ENCODE measurements at places on chromosomes 3 and 15. TPM values are rescaled to one million over a fixed set of nuclear protein-coding genes. Genes with fewer than 3 reads are reported as not detected.

DNA sequence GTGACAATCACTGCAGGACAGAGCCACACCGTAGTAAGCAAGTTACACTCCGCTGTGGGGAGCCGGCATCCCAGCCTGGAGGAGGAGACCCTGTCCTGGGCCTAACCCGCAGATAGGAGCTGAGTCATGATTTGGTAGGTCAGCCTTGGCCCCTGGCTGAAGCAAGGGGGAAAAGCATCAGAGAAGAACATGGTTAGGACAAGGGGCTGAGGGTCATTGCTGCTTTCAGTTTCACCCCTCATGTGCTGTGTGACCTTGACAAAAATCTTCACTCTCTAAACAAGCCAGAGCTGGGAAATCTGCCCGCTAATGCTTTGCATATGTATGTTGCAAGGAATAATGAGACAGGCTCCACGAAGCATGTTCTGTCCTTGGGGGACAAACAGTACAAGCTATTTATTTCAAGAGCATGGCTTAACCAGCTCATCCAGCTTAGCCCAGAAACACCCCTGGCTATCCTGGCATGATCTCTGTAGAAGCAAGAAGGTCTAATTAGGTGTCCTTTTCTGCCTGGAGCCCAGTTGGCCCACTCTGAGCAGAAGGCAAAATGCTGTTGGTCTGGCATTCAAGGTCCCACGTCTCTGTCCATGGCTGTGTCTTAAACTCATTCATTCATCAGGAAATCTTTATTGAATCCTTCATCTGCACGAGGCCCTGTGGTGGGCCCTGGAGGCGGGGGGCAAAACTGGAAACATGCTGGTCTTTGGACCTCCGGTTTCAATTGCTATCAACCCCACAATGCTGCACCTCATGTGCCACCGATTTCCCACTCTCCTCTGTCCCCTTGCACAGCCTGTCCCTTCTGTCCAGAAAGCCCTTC, 221.3 kb upstream of the LYSMD4 start:
- no peak overlapping the region for H3K27ac ChIP-seq
- DNase-seq: no peak
- no peaks in the 10 kb centered on the region for H3K36me3 ChIP-seq
- H3K4me3 ChIP-seq: no peak overlapping the region
- peaks cover 7% of the 10 kb centered on the region for H3K4me1 ChIP-seq
- H3K27me3 ChIP-seq: peaks cover 6% of the 10 kb centered on the region

GRCh38 chr3:24387493-24387892, 107.2 kb downstream of the THRB start:
- DNase-seq: no peak
- no peaks in the 10 kb centered on the region for H3K27me3 ChIP-seq
- no peak overlapping the region for H3K27ac ChIP-seq
- no peaks in the 10 kb centered on the region for H3K4me1 ChIP-seq
- H3K36me3 ChIP-seq: no peaks in the 10 kb centered on the region

The ANKUB1 gene
- not detected for total RNA-seq

DNA sequence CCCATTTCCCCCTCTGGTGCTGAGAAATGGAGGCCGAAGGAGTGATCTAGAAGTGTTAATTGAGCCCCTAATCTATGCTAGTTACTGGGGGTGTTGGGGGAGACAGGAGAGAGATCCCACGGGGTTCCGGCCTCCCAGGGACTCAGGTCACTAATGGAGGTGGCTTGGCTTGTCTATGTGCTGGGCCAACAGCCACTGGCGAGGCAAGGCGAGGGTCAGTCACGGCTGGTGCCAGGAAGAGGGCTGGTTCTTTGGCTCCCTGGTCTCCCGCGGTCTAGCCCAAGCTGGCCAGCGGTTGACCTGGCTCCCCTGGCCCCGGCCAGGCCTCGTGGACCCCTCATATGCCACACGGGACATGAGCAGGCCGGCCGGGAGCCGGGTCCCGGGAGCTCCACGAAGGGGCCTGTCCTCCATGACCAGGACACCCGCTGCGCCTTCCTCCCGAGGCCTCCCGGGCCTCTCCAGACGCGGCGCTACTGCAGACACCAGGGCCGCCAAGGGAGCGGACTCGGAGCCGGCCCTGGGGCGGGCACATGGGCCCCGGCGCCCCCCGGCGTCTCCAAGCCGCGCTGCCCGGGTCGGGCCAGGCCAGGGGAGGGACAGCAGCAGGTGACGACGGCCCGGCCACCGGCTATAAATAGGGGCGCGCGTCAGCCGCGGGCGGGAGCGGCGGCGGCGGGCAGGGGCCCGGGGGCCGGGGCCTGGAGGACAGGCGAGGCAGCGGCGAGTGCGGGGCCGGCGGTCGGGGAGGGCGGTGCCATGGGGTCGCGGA, at the start of gene ALPK3:
Gene ALPK3 (plus strand): TSS at position 663 of the 772 bp plus-strand sequence. CDS start 97 bp downstream, at position 760.
- peaks cover 7% of the 10 kb centered on the region for H3K27me3 ChIP-seq
- no peak within 1 kb of the TSS for H3K27ac ChIP-seq
- peaks cover 4% of the 10 kb centered on the region for H3K4me1 ChIP-seq
- no peak for DNase-seq
- no peaks in the 10 kb centered on the region for H3K36me3 ChIP-seq

- peaks cover 36% of the 10 kb centered on the region for H3K4me1 ChIP-seq
- no peak for DNase-seq
- peak overlapping the region; percentile 96 for H3K27ac ChIP-seq
- peaks cover 30% of the 10 kb centered on the region for H3K36me3 ChIP-seq
- peak overlapping the region; percentile 97 for H3K4me3 ChIP-seq
- H3K27me3 ChIP-seq: peaks cover 15% of the 10 kb centered on the region
Measured at GRCh38 chr15:89243046-89243690, 611 bp upstream of the FANCI start.

DNA sequence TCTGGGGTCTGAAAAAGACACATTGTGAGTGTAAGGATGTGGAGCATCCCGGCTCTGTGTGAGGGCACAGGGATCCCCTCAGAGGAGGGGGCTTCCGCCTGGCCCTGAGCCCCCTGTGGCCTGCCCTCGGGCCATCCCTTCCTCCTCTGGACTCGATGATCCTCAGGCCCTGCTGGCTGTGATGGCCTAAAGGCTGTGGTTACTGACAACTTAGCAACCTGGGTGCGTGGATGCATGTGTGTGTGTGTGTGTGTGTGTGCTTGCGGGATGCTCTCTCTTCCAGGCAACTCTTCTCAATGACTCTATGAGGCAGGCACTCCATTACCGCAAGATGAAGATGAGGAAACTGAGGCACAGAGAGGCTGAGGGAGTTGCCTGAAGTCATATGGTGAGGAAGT, 66.0 kb downstream of the ASB7 start:
- peaks cover 8% of the 10 kb centered on the region for H3K27me3 ChIP-seq
- H3K4me3 ChIP-seq: no peak overlapping the region
- H3K27ac ChIP-seq: no peak overlapping the region
- DNase-seq: no peak
- no peaks in the 10 kb centered on the region for H3K4me1 ChIP-seq
- no peaks in the 10 kb centered on the region for H3K36me3 ChIP-seq

The FANCD2OS gene
- not detected for total RNA-seq

GRCh38 chr15:60703207-60703933, 224.4 kb upstream of the ICE2 start:
- no peaks in the 10 kb centered on the region for H3K27me3 ChIP-seq
- no peak overlapping the region for H3K4me3 ChIP-seq
- no peaks in the 10 kb centered on the region for H3K36me3 ChIP-seq
- no peak for DNase-seq
- peaks cover 24% of the 10 kb centered on the region for H3K4me1 ChIP-seq

- DNase-seq: no peak
- H3K4me3 ChIP-seq: no peak overlapping the region
- peaks cover 33% of the 10 kb centered on the region for H3K36me3 ChIP-seq
- peaks cover 8% of the 10 kb centered on the region for H3K4me1 ChIP-seq
- H3K27me3 ChIP-seq: no peaks in the 10 kb centered on the region
- H3K27ac ChIP-seq: no peak overlapping the region
Measured at GRCh38 chr15:41028853-41029252, 75.6 kb downstream of the CHAC1 start.

DNA sequence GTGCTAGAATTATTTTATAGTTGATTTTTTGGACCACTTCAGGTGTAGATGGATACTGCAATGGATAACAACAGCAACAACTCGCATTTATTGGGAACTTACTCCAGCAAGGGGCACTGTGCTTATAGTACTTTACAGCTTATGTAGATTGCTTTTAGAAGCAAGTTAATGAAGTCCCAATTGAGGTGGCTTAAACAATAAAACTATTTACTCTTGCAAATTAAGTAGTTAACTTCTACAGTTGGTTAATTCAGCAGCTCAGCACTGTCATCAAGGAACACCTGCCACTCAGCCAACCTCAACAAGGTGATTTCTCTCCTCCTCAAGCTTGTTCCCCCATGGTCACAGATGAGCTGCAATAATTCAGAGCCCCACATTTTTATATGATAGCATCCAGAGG, 124.1 kb downstream of the RASA2 start:
- H3K4me3 ChIP-seq: no peak overlapping the region
- H3K27ac ChIP-seq: no peak overlapping the region
- no peak for DNase-seq
- no peaks in the 10 kb centered on the region for H3K4me1 ChIP-seq

The ZNF80 gene
- 0.21 TPM for total RNA-seq

DNA sequence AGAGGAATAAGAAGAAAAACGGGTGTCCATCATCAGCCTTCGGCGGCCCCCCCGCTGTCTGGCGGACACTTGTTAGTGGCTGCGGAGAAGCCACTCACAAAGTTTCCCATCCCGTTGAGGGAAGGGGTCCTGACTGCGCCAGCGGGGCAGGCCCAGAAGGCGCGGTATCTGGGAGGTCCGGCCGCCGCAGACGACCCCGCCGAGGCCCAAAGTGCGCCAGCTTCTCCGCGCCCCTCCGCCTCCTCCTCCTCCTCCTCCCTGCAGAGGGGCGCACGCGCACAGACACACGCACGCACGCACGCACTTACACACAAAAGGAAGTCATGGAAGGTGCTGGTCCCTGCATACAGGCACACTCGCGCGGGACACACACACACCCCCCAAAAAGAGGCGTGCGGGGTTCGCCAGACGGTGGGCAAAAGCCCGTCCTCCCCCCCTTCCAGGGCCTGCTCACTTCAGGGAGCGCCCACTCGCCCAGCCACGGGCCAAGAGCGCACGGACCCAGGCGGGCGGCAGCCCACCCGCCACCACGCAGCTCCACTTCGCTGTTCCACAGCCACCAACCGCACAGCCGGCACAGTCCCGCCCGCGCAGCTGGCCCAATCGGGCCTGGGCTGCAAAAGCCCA, 18.0 kb downstream of the ZNF148 start:
- peak overlapping the region; percentile 84 for H3K4me3 ChIP-seq
- peaks cover 1% of the 10 kb centered on the region for H3K36me3 ChIP-seq
- H3K27me3 ChIP-seq: no peaks in the 10 kb centered on the region
- peaks cover 44% of the 10 kb centered on the region for H3K4me1 ChIP-seq

GRCh38 chr3:115470254-115470653, 153.1 kb upstream of the GAP43 start:
- H3K4me1 ChIP-seq: no peaks in the 10 kb centered on the region
- H3K4me3 ChIP-seq: no peak overlapping the region
- DNase-seq: no peak
- no peaks in the 10 kb centered on the region for H3K27me3 ChIP-seq
- H3K27ac ChIP-seq: no peak overlapping the region

The GOLGA6B gene
- total RNA-seq: not detected

DNA sequence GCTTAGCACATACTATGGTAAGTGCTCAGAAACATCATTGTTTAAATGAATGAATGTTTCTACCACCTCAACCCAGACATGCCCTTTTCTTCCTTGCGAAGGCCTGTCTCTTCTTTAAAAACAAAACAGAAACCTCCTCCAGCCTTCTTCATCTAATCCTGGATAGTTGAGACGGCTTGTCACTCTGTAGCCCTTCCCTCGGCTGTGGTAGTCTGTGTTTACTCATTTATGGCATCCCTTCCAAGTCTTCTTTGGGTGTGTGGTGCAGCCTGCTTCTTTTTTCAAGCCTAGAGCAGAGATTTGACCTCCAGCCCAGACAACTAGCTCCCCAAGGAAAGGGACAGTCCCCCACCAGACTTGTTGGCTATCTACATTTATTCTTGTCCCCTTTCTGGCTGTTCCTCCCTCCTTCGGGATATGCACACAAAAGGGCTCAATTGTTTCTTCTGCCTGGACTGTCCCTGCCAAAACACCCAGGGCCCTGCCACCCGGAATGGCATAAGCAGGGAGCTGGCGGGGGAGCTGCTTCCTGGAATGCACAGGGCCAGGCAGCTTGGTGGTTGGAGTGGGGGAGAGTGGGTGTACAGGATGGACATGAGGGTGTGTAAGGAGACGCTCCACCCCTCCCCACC, 67.8 kb downstream of the ITGA11 start:
- DNase-seq: no peak
- H3K4me1 ChIP-seq: peaks cover 20% of the 10 kb centered on the region
- no peak overlapping the region for H3K27ac ChIP-seq
- no peak overlapping the region for H3K4me3 ChIP-seq

GRCh38 chr3:178272841-178273240, 263.4 kb upstream of the KCNMB2 start:
- DNase-seq: no peak
- no peaks in the 10 kb centered on the region for H3K36me3 ChIP-seq
- no peak overlapping the region for H3K4me3 ChIP-seq
- no peaks in the 10 kb centered on the region for H3K4me1 ChIP-seq

The ZPLD1 gene
- total RNA-seq: not detected

DNA sequence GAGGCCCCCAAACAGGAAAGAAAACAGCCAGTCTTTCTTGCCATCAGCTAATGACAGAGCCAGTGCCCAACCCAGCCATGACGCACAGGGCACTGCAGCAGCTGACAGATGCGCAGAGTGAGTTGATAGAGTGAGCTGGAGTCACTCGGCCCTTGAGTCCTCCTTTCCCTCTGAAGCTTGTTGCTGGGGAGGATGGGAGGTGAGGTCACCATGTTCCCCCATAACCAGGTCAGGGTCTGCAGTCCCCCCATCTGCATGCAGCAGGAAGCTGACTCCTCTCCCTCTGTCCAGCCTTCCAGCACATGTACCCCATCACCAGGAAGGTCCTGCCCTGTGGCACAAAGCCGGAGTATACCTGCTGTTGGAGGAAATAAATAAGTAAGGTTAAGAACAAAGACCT, 174.6 kb downstream of the ABHD5 start:
- H3K27me3 ChIP-seq: peaks cover 8% of the 10 kb centered on the region
- no peak overlapping the region for H3K4me3 ChIP-seq
- H3K36me3 ChIP-seq: no peaks in the 10 kb centered on the region
- no peak for DNase-seq

The CFAP91 gene
- 0.26 TPM for total RNA-seq

GRCh38 chr3:53806182-53807116, 39.8 kb downstream of the CHDH start:
- H3K27me3 ChIP-seq: no peaks in the 10 kb centered on the region
- H3K36me3 ChIP-seq: no peaks in the 10 kb centered on the region
- no peak for DNase-seq
- no peak overlapping the region for H3K4me3 ChIP-seq
- H3K27ac ChIP-seq: no peak overlapping the region
- H3K4me1 ChIP-seq: no peaks in the 10 kb centered on the region

The CNOT10 gene
- total RNA-seq: 61.0 TPM

The CELF6 gene
- 0.21 TPM for total RNA-seq

The SCAMP5 gene
- total RNA-seq: 1.3 TPM

GRCh38 chr15:68609629-68610028, 30.8 kb downstream of the CORO2B start:
- H3K36me3 ChIP-seq: no peaks in the 10 kb centered on the region
- peaks cover 7% of the 10 kb centered on the region for H3K27me3 ChIP-seq
- no peak for DNase-seq
- H3K4me1 ChIP-seq: no peaks in the 10 kb centered on the region
- H3K4me3 ChIP-seq: no peak overlapping the region
- no peak overlapping the region for H3K27ac ChIP-seq

The EBLN2 gene
- total RNA-seq: 7.8 TPM

Measured in activated CD4-positive, alpha-beta T cell treated with anti-CD3 and anti-CD28 coated beads, Interleukin-2, amount 10 ng/mL, durations not matched to agents 24 days and 14 days (primary cell).